ENCODE measurements at places on chromosomes 6 and 20.

DNA sequence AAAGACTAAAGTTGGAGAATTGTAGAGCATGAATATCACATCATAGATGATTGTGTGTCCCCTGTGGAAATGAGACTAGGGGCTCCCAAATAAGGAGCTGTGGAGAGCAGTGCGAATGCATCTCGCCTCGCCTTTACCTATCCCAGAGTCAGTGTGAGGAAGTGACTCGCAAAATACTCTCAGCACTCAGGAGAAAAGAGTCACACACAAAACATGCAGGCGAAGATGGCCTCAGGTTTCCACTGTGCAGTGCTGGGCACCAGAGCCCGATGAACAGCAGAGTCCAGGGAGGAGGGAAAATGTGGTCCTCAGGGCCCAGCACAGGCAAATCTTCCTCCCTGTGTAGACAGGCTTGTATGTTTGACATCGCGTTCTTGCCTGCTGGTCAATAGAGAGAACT, 126.5 kb upstream of the AFDN start:
- DNase-seq: no peak

GRCh38 chr20:58623579-58624473, 27.3 kb upstream of the STX16 start:
- no peak for DNase-seq

DNA sequence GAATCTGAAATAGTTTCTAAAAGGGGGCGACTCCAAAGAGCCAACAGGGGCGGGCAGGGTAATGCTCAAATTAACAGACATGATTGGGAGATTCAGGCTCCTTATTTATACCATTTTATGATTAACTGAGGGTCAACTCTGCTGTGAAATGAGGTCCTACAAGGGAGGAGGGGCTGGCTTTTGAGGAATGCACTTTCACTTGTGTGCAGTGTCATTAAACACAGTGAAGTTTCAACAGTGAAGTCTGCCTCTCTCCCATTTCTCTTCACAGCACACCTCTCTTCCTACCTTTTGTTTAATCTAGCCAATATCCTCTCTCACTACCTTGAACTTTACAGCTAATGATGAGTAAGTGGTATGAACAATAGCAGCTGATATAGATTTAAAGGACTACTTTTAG, 557.3 kb upstream of the CITED2 start:
- DNase-seq: no peak

GRCh38 chr6:121881974-121882667, 446.7 kb downstream of the GJA1 start:
- DNase-seq: no peak

DNA sequence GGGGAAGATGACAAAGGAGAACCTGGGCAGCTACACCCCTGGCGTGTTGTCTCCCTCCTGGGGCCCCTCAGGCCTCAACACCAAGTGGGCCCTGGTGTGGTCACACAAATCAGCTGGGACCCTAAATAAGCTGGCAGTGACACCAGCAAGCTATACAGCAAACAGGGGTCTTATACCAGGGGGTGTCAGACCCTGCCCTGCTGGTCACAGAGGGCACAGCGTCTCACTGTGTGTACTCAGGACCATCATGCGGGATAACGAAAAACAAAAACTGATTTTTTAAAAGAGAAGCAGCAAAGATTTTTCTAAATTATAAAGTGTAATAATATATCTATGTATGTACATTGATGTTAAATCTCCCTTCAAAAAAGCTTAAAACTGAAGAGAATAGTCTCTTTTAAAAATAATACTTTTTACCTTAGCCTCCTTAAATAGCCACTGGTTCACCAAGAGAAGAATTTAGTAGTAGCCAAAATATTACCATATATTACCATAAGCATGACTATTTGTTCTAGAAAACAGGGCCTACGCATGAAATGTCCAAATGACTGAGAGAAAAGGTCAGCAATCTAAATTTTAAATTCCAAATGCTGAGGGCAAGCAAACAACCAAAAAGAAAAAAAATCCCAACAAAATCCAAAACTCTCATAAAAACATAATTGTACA, 220.4 kb downstream of the KIF16B start:
- DNase-seq: no peak

DNA sequence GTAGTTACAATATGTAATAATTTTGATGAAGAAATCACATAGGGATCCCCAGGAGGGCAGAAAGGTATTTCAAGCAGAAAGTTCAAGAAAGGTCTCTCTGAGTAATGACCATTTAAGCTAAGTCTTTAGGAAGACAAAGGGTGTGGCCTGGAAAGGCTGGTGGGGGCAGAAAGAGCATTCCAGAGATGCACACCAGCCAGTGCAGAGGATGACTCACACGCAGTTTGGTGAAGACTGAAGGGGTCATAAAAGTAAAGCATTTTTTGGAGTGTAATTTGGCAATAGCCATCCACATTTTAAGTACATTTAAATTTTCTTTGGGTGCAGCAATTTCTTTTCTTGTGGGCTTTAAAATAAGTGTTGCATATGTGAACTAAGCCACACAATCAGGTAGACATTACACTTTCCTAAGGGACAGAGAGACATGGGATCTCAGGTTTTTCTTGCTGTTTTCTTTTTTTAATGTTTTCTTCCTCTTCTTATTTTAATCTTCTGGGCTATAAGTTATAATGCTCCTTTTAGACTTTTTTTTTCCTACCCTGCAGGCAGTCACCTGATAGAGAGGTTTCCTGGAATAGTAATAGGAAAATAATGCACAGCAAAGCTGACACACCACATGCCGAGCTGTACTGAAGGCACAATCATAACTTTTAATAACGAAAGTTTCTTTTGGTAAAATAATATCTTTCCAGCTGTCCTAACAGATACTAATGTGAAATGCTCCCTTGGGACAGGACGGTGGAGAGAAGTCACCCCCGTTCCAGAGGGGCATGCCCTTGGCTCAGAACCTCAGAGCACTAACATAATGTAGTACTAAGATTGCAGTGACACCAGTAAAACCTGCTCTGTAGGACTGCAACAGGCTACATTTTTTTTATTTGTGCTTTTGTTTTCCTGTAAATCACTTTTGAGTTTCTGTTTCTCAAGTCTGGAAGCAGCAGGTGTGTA, 49.6 kb upstream of the PTPRK start:
- no peak for DNase-seq

GRCh38 chr20:54305421-54305820, 97.5 kb downstream of the PFDN4 start:
- no peak for DNase-seq

DNA sequence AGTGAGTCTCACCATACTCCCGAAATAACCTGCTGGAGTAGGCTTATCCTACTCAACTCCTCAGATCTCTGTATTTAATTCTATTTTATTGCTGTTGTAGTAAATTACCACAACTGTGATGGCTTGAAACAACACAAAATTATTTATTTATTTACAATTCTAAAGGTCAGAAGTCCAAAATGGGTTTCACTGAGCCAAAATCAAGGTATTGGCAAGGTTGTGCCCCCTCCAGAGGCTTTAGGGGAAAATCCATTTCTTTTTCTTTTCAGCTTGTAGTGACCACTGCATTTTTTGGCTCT, 869 bp upstream of the SLC17A2 start:
- no peak for DNase-seq

- DNase-seq: no peak
These were observed 24.0 kb downstream of the HLA-DPA1 start for GRCh38 chr6:33049323-33050013.

DNA sequence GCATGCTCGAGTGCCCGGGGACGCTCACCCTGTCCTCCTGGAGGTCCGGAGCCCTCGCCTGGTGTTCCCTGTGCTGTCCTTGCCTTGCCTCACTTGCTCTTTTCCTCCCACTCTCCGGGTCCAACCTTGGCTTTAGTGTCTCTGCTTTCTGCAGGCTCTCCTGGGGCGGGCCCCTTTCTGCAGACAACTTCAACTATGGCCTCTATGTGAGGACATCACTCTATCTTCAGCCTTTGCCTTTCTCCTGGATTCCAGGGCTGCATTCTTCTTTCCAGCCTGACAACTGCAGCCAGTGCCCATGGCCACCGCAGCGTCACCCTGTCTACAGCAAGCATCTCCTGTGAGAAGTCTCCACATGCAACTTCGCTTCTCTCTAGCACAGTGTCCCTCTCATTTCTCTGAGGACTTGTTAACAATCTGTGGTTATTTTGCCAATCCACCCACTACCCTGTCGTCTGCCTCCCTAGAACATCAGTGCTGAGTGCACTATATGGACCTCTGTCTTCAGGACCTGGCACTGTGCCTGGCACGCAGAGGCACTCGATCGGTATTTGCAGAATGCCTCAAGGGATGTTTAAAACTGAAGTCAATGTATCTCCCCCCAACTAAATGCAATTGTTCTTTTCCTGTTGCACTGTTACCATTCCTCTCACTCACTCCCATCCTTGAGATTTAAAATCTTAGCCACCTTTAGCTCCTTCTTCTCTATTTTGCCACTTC, 35.9 kb downstream of the FOXC1 start:
- DNase-seq: no peak

Data from hematopoietic multipotent progenitor cell (in vitro differentiated cells).